ENCODE measurements at places on chromosomes 11 and 22. TPM values are rescaled to one million over a fixed set of nuclear protein-coding genes. Genes with fewer than 3 reads are reported as not detected.

DDX6 gene
- total RNA-seq = 137 TPM

PRR33 gene
- 0.20 TPM for total RNA-seq

TMPRSS4 gene
- total RNA-seq = 2.5 TPM

PLAAT5 gene
- 8.2 TPM for total RNA-seq

RIMBP3B gene
- total RNA-seq = 0.10 TPM

P2RY6 gene
- total RNA-seq = 0.99 TPM

USH1C gene
- total RNA-seq = 0.10 TPM

SULT4A1 gene
- 0.89 TPM for total RNA-seq

APOA5 gene
- total RNA-seq = not detected

LIF gene
- total RNA-seq = 1.9 TPM

OR51I1 gene
- total RNA-seq = 0.59 TPM

LMO1 gene
- total RNA-seq = 3.6 TPM

MPPED2 gene
- 9.0 TPM for total RNA-seq

APIP gene
- total RNA-seq = 18.6 TPM

CCDC87 gene
- total RNA-seq = 0.10 TPM

LRRN4CL gene
- 12.7 TPM for total RNA-seq

KCNQ1 gene
- 1.3 TPM for total RNA-seq

MOV10L1 gene
- 3.0 TPM for total RNA-seq

LUZP2 gene
- total RNA-seq = 4.6 TPM

LRRC56 gene
- total RNA-seq = 0.69 TPM

CD3D gene
- total RNA-seq = 0.59 TPM

PLAAT2 gene
- not detected for total RNA-seq

THY1 gene
- total RNA-seq = 25.1 TPM

NCAM1 gene
- 26.8 TPM for total RNA-seq

NEFH gene
- total RNA-seq = 1.3 TPM

ROBO4 gene
- 9.7 TPM for total RNA-seq

GDPD5 gene
- total RNA-seq = 9.6 TPM

Measured in skin of body (tissue), 3 donors.